Activated T-cell treated with anti-CD3 and anti-CD28 coated beads, Interleukin-2, amount 50 U/mL, for 72 hours (primary cell): ENCODE measurements at places on chromosomes 12 and 14.
A peak's percentile ranks its signal among the peaks of the same experiment; 100 is the strongest.

DNA sequence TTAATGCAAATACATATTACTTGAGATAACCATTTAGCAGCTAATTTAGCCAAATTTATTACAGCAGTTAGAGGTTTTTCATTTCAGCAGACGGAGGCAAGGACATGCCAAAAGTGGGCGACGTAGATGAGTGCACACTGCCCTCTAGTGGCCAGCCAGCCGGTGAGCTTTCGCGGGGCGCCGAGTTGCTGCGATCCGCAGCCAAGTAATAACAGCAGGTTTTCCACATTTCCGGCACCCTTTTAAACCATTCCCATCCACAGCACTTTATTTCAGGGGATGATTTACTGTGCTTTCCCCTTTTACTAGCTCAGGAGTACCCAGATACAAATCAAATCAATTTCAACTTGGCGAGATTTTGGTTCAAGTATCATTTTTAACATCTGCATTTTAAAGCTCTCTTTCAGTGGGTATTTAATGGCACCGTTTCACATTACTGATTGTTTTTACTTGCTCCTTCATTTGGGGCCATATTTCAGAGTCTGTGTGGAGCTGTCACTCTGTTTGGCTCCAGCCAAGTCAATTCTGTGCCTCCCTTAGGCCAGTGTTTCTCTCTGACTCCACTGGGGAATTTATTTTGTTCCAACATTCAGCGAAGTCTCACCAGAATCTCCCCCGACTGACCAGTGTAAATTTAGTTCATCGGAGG lies 158.0 kb downstream of the EGLN3 start:
- H3K27me3 ChIP-seq = peaks cover 46% of the 10 kb centered on the region
- peak; percentile 75 for DNase-seq
- peak overlapping the region; percentile 69 for H3K4me3 ChIP-seq
- no peaks in the 10 kb centered on the region for H3K36me3 ChIP-seq
- no peak overlapping the region for H3K27ac ChIP-seq

DNA sequence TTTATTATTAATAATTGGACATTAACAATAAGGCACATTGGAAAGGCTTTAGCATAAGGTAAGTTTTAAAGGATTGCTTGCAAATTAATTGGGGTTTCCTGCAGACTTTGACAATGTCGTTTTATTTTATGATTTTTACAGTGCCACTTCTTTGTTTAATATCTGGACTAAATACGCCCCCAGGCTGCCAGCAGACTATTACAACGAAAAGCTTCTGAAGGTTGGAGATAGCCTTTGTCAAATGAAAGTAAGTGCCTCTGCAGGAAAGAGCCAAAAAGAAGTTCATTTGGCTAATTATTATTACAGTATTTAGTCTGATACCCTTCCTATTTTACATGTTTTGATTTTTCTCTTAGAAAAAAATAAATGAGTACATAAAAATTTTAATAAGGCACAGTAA lies 11.3 kb downstream of the CFAP54 start:
- DNase-seq = no peak
- H3K27ac ChIP-seq = peak overlapping the region; percentile 93
- H3K4me1 ChIP-seq = peaks cover 37% of the 10 kb centered on the region
- H3K27me3 ChIP-seq = no peaks in the 10 kb centered on the region

GRCh38 chr12:80190001-80190400 lies 90.7 kb downstream of the OTOGL start:
- no peak for DNase-seq
- no peak overlapping the region for H3K27ac ChIP-seq
- H3K36me3 ChIP-seq = no peaks in the 10 kb centered on the region
- peaks cover 7% of the 10 kb centered on the region for H3K27me3 ChIP-seq
- no peak overlapping the region for H3K4me3 ChIP-seq
- peaks cover 12% of the 10 kb centered on the region for H3K4me1 ChIP-seq

GRCh38 chr14:31142455-31143087 lies 65.0 kb downstream of the HECTD1 start:
- H3K4me3 ChIP-seq = no peak overlapping the region
- peaks cover 2% of the 10 kb centered on the region for H3K36me3 ChIP-seq
- DNase-seq = no peak
- H3K4me1 ChIP-seq = no peaks in the 10 kb centered on the region
- H3K27ac ChIP-seq = no peak overlapping the region
- no peaks in the 10 kb centered on the region for H3K27me3 ChIP-seq

- DNase-seq = no peak
- H3K4me3 ChIP-seq = no peak overlapping the region
- H3K27ac ChIP-seq = no peak overlapping the region
- no peaks in the 10 kb centered on the region for H3K4me1 ChIP-seq
- H3K27me3 ChIP-seq = peaks cover 24% of the 10 kb centered on the region
- H3K36me3 ChIP-seq = no peaks in the 10 kb centered on the region
Measured at GRCh38 chr14:78316786-78317185, 146.6 kb downstream of the NRXN3 start.

DNA sequence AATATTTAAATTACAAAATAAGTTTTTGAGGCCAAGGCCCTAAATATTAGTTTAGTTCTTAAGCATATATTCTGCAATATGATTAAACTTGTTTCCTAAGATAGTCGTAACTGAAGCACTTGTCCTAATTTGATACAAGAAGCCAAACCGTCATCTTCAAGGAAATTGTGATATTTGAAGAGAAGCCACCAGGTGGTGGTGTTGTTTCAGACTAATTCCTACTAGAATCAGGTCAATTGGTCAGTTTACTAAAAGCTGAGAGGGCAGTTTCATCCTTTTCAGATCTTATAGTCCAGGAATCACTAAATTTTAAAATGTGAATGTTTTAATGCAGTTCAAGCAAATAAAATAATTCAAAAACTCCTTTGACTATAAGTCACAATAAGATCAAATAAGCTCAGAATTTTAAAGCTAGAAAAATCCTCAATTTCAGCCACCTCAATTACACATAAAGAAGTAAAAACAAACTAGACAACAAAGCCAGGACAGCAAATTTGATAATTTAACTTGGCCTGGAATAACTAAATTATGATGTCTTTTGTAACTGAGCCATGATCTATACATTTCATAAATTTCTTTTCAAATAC lies 7.1 kb upstream of the ARL1 start:
- H3K27me3 ChIP-seq = peaks cover 9% of the 10 kb centered on the region
- no peaks in the 10 kb centered on the region for H3K36me3 ChIP-seq
- H3K4me1 ChIP-seq = no peaks in the 10 kb centered on the region
- DNase-seq = peak; percentile 34
- H3K4me3 ChIP-seq = no peak overlapping the region
- no peak overlapping the region for H3K27ac ChIP-seq

- no peak for DNase-seq
- no peak overlapping the region for H3K4me3 ChIP-seq
- no peaks in the 10 kb centered on the region for H3K27me3 ChIP-seq
- no peaks in the 10 kb centered on the region for H3K36me3 ChIP-seq
Measured at GRCh38 chr12:98492580-98493140, 22.7 kb upstream of the TMPO start.

- peaks cover 6% of the 10 kb centered on the region for H3K4me1 ChIP-seq
- DNase-seq = no peak
- no peak overlapping the region for H3K4me3 ChIP-seq
Measured at GRCh38 chr14:51289169-51289568, 49.1 kb downstream of the TMX1 start.

GRCh38 chr12:65948320-65949008 lies 124.2 kb downstream of the HMGA2 start:
- H3K36me3 ChIP-seq = no peaks in the 10 kb centered on the region
- H3K4me3 ChIP-seq = no peak overlapping the region
- H3K27me3 ChIP-seq = peaks cover 38% of the 10 kb centered on the region
- no peak overlapping the region for H3K27ac ChIP-seq

DNA sequence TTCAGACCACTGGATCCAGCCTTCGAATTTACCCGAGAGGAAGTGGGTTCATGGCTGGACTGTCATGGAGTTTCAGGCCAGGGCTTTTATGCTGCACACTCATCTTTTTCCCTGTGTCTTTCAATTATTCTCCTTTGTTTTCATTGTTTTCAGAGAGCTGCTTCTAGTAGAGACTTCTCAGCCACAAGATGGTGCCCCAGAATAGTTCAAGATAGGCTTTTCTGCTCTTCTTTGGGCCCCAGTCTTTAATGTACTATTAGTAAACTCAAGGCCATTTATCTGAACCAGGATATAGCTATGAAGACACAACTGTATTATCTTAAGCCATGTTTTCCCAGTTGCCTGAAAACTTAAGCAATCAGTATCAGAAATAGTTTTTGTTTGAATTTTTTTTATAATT lies 30.4 kb upstream of the PSMA6 start:
- no peaks in the 10 kb centered on the region for H3K27me3 ChIP-seq
- no peaks in the 10 kb centered on the region for H3K36me3 ChIP-seq
- H3K27ac ChIP-seq = no peak overlapping the region
- no peak overlapping the region for H3K4me3 ChIP-seq
- peaks cover 5% of the 10 kb centered on the region for H3K4me1 ChIP-seq

GRCh38 chr12:5654019-5654418 lies 222.1 kb downstream of the NTF3 start:
- no peak overlapping the region for H3K4me3 ChIP-seq
- H3K27me3 ChIP-seq = no peaks in the 10 kb centered on the region
- H3K36me3 ChIP-seq = no peaks in the 10 kb centered on the region
- no peaks in the 10 kb centered on the region for H3K4me1 ChIP-seq
- H3K27ac ChIP-seq = no peak overlapping the region
- no peak for DNase-seq

- no peaks in the 10 kb centered on the region for H3K36me3 ChIP-seq
- peak overlapping the region; percentile 52 for H3K4me3 ChIP-seq
- DNase-seq = peak; percentile 27
- peaks cover 32% of the 10 kb centered on the region for H3K4me1 ChIP-seq
- no peak overlapping the region for H3K27ac ChIP-seq
- H3K27me3 ChIP-seq = no peaks in the 10 kb centered on the region
Measured at GRCh38 chr14:38129705-38130104, 78.0 kb upstream of the SSTR1 start.

- H3K27me3 ChIP-seq = peaks cover 13% of the 10 kb centered on the region
- peaks cover 24% of the 10 kb centered on the region for H3K4me1 ChIP-seq
- peak overlapping the region; percentile 25 for H3K4me3 ChIP-seq
- no peak for DNase-seq
Measured at GRCh38 chr12:93166541-93167307, 211.0 kb upstream of the NUDT4 start.

- DNase-seq = no peak
- H3K27ac ChIP-seq = no peak overlapping the region
- H3K4me3 ChIP-seq = no peak overlapping the region
- H3K36me3 ChIP-seq = no peaks in the 10 kb centered on the region
Measured at GRCh38 chr12:99670635-99671034, 23.1 kb downstream of the GARIN6 start.

DNA sequence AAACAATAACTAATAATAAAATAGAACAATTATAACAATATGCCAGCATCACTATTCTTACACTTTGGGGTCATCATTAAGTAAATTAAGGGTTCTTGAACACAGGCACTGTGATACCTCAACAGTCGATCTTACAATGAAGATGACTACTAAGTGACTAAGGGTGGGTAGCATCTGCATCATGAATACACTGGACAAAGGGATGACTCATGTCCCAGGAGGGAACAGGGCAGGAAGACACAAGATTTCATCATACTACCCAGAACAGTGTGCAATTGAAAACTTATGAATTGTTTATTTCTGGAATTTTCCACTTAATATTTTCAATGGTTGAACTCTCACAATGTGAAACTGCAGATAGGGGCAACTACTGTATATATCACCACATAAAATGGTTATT lies 19.7 kb downstream of the TSPAN19 start:
- no peak for DNase-seq
- no peak overlapping the region for H3K4me3 ChIP-seq
- H3K27ac ChIP-seq = no peak overlapping the region
- no peaks in the 10 kb centered on the region for H3K4me1 ChIP-seq
- no peaks in the 10 kb centered on the region for H3K36me3 ChIP-seq

- H3K4me3 ChIP-seq = no peak overlapping the region
- peaks cover 24% of the 10 kb centered on the region for H3K4me1 ChIP-seq
- H3K27ac ChIP-seq = no peak overlapping the region
- DNase-seq = no peak
- no peaks in the 10 kb centered on the region for H3K36me3 ChIP-seq
- no peaks in the 10 kb centered on the region for H3K27me3 ChIP-seq
Measured at GRCh38 chr14:93304771-93305170, 28.1 kb downstream of the BTBD7 start.

DNA sequence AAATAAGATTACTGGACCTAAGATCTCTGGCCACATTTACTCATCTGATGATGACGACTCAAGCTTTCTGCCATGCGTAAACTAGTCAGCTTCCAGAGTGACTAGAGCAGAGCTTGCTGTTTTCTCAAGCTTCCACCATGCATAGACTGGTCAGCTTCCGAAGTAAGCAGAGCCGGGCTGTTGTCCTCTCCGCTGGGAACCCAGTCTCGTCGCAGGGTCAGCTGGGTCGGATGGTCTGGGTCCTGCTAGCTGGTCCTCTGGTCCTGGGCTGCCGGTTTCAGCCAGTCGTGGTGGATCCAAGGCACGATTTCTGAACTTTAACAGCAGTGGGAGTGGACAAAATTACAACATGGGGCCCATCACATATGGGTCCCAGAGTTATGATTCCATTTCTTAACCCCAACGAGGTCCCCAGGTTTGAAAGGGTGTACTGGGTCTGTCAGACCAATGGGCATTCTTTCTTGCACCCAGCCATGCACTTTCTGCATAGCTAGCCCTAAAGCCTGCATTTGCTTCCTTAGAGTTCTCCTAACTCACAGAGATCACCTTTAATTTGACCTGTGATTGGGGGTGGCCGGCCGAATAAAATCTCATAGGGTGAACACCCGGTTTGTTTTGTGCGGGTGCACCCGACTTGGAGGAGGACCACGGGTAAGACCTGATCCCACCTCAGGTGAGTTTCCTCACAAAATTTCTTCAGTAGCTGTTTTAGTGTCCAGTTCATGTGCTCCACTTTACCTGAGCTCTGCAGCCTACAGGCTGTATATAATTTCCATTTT lies 1312.8 kb downstream of the TMEM121 start:
- H3K4me3 ChIP-seq = no peak overlapping the region
- no peak for DNase-seq
- no peaks in the 10 kb centered on the region for H3K27me3 ChIP-seq

- no peak for DNase-seq
- no peaks in the 10 kb centered on the region for H3K4me1 ChIP-seq
- peaks cover 19% of the 10 kb centered on the region for H3K27me3 ChIP-seq
- no peak overlapping the region for H3K4me3 ChIP-seq
Measured at GRCh38 chr14:88248606-88249005, 74.5 kb downstream of the KCNK10 start.

GRCh38 chr12:89779090-89779489 lies 70.5 kb upstream of the ATP2B1 start:
- no peak overlapping the region for H3K27ac ChIP-seq
- H3K36me3 ChIP-seq = no peaks in the 10 kb centered on the region
- no peaks in the 10 kb centered on the region for H3K27me3 ChIP-seq
- no peak overlapping the region for H3K4me3 ChIP-seq
